CD8-positive, alpha-beta T cell (primary cell): ENCODE measurements at places on chromosomes 16 and 17. TPM values are rescaled to one million over a fixed set of nuclear protein-coding genes. Genes with fewer than 3 reads are reported as not detected.

DNA sequence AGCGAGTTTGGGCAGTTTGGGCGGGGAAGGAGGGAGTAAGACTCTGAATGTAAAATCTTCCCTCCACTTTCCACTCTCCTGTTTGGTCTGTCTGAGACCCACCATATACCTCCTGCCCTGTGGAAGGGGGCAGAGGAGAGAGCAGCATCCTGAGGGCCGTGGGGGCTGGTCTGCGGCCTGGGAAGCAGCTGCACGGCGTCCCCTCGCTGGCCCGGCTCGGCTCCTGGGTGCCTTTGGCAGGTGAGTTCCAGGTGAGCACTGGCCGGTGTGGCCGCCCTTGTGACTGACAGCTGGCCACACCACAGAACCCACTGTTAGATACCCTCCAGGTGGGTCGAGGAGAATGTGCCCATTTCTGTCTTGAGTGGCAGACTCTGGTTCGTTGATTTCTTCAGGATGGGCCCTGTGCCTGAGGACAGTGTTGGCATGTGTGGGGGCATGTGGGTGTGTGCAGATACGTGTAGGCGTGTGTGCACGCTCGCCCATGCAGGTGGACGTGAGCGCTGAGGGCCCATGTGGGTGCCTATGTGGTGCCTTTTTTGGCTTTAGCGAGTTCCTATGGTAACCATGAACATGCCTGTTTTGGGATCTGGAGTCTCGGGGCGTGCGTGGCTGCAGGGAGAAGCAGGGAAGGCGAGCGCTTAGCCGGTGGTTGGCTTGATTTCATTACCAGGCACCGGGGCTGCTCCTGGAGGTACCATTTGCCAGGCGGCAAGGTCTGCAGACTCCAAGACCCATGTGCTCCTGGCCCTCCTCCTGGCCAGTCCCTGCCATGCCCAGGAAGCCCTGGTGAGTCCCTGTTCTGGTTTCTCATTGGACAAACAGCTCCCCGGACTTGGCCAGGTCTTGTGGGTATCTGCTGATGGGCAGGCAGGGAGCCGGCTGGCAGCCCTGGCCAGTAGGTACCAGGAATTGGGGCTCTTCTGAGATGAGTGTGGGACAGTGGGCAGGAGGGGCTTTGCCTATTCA, 12.4 kb downstream of the RAP1GAP2 start:
- no peak for DNase-seq

Gene RAI1
- total RNA-seq = 22.9 TPM

GRCh38 chr17:2814481-2815341, 18.5 kb downstream of the RAP1GAP2 start:
- DNase-seq = peak; percentile 97

- no peak for DNase-seq
These were observed 316.6 kb downstream of the SNX29 start for GRCh38 chr16:12293017-12293618.

Gene SPATA32
- total RNA-seq = 0.22 TPM

GRCh38 chr16:89605186-89605970, 8.1 kb upstream of the DPEP1 start:
- DNase-seq = no peak

Gene SNX20
- 20.1 TPM for total RNA-seq

Gene OTOA
- 0.14 TPM for total RNA-seq

GRCh38 chr16:11391576-11391975, 46.3 kb downstream of the RMI2 start:
- DNase-seq = no peak

GRCh38 chr17:41939693-41940090, 9.3 kb downstream of the ODAD4 start:
- DNase-seq = no peak

Gene KRT37
- not detected for total RNA-seq

GRCh38 chr17:7888184-7888920, at the start of gene CHD3:
TSS of gene CHD3 (plus strand) at chr17:7888789. CDS start at chr17:7889001, 212 bp downstream.
- peak; percentile 25 for DNase-seq

Gene CPHXL2
- total RNA-seq = not detected

Gene TUBG1
- total RNA-seq = 4.9 TPM

DNA sequence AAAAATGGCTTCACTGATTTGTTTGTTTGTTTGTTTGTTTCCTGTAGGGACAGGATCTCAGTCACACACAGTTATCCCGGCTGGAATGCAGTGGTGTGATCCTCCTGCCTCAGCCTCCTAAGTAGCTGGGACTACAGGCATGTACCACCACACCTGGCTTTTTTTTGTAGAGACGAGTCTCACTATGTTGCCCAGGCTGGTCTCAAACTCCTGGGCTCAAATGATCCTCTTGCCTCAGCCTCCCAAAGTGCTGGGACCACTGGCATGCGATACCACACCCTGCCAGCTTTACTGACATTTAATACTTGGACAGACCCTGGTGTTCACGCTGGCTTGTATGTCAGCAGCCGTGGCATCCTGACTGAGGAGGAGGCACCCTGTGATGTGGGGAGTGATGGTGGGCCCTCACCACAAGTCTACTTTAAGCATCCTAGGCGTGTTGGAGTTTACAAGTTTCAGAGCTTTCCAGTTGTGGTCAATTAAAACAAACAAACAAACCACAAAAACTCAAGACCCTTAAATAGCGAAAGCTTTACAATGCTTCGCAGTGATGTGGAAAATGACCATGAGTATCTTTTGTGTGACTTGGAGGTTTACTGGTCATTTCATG, 5.1 kb downstream of the ABCA3 start:
- no peak for DNase-seq

DNA sequence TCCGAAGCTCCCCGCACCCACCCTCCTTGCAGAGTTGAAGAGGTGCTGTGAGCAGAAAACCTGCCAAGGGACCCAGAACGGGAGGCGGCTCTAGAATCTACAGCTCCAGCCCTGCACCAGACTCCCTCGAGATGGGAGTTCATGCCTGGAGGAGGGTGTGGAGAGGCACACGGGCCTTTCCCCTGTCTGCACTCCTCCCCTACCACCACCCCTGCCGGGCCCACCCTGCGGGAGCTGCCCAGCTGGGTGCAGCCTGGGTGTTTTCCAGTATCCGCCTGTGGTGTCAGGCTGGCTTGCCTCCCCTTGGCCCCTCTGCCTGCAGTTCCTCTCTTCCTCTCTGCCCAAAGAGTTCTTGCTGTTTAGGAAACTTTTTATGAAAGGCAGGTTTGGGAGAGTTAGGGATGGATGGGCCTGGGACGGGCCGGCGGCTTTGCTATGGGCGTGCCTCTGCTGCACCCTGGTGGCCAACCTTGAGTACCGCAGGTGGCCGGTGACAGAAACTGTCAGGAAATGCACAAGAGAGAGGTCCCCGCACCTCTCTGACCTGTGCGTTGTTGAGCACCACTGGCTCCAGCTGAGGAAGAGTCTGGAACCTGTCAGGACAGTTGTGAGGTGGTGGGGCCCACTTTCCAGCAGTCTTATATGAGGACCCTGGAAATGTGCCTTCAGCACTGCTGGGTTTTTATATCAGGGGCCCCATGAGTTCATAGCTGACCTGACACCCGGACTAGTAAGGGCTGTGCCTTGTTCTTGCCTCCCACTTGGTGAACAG, 354.1 kb downstream of the SEC14L1 start:
- peak; percentile 52 for DNase-seq

Gene PRKAR1A
- 61.2 TPM for total RNA-seq

- peak; percentile 42 for DNase-seq
These were observed 76.7 kb upstream of the CBX4 start for GRCh38 chr17:79915850-79916430.

DNA sequence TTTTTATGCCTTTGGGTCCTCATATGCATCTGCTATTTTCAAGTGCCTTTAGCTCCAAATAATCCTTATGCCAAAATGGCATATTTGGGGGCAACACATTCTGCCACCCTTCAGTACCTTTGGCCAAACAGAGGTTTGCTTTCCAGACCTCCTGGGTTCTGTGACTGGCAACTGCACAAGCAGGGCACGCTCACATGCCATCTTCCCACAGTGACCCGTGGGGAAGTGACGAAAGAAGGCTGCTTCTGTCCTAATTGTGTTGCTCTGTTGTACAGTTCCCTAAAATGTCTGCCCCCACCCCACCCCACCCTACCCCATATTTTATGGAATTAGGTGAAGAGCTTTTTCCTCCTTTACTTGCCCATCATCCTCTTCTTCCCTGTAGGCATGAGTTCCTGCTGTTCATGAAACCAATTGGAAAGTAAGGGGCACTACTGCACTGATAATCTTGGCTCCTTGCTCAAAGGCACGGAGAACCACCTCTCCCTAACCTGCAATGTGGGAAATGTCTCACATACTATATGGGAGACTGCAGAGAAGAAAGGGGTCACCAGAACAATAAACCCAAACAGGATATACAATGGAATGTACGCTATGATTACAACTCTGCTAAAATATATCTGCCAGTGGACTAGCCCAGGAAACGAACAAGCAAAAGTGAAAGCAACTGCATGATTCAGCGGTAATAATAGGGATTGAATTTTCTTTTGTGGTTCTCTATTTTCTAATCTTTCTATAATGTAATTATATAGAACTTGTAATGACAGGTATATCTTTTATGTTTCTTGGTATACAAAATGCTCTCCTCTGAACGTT, 3.3 kb upstream of the SLFN12L start:
- peak; percentile 76 for DNase-seq

DNA sequence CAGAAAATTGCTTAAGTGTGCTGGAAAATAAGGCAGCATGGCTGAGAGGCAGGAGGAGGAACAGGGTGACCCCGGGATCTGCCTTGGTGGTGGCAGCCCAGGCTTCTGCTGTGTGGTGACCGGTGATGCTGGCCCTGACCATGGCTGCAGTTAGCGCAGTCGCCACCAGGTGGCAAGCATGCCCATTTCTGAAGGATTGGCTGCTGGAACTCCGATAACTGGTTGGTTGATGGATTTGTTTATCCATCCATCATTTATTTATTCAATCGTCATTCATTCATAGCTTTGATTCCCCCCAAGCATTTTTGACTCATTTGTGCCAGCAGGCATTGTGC, 29.1 kb upstream of the ITGA3 start:
- peak; percentile 87 for DNase-seq

GRCh38 chr17:42517516-42517915, 18.5 kb upstream of the NAGLU start:
- DNase-seq = peak; percentile 68

DNA sequence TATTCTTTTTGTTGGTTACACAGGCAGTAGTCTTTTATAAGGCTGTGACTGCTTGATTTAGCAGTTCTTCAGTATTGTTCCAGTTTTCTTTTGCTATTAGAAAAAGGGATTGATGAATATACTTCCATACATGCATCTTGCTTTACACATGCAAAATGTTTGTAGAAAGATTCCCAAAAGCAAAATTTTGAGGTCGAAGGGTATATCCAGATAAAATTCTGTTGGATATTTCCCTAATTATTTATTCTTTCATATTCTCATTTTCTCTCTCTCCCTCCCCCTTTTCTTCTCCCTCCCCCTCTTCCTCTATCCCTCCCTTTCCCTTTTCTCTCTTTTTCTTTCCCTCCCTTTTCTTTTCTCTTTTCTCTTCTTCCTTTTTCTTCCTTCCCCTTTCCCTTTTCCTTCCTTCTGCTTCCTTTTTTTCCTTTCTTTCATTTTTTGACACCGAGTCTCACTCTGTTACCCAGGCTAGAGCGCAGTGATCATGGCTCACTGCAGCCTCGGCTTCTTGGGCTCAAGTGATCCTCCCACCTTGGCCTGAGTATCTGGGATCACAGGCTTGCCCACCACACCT, 46.9 kb upstream of the ADCY7 start:
- no peak for DNase-seq

Gene ADAMTS18
- not detected for total RNA-seq

GRCh38 chr17:54902611-54903010, 2.0 kb downstream of the TOM1L1 start:
- DNase-seq = no peak

DNA sequence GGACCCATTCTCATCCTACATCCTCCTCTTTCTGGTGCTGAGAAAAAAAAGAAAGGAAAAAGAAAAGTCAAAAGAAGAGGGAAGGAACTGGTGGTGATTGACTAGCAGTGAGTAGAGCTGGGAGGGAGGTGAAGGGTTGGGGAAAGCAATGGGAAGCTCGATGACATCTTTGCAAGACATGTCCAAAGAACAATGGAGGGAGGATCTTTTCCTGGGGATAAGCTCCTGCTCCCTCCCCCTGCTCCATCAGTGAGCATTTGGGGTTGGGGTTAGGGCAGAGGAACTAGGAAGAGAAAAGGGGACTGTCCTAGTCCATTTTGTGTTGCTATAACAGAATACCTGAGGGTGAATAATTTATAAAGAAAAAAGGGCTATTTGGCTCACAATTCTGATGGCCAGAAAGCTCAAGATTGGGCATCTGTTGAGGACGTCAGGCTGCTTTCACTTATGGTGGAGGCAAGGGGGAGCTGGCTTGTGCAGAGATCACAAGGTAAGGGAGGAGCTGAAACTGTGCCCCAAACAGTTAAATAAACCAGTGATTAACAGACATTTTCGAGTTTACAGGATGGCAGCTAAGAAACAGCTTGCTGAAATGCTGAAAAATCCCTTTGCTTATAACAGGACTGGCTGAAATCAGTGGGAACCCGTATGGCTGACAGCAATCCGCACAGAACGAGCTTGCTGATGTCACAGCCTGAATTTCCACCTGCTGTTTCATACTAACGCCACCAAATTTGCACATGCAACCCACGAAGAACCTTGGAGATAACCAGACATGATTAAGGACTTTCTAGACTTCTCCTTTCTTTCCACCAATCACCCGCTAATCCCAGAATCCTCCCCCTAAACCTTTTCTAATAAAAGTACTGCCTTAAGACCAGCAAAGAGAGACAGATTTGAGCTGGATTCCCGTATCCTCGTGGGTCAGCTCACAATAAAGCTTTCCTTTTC, 1.6 kb upstream of the ODF4 start:
- no peak for DNase-seq

DNA sequence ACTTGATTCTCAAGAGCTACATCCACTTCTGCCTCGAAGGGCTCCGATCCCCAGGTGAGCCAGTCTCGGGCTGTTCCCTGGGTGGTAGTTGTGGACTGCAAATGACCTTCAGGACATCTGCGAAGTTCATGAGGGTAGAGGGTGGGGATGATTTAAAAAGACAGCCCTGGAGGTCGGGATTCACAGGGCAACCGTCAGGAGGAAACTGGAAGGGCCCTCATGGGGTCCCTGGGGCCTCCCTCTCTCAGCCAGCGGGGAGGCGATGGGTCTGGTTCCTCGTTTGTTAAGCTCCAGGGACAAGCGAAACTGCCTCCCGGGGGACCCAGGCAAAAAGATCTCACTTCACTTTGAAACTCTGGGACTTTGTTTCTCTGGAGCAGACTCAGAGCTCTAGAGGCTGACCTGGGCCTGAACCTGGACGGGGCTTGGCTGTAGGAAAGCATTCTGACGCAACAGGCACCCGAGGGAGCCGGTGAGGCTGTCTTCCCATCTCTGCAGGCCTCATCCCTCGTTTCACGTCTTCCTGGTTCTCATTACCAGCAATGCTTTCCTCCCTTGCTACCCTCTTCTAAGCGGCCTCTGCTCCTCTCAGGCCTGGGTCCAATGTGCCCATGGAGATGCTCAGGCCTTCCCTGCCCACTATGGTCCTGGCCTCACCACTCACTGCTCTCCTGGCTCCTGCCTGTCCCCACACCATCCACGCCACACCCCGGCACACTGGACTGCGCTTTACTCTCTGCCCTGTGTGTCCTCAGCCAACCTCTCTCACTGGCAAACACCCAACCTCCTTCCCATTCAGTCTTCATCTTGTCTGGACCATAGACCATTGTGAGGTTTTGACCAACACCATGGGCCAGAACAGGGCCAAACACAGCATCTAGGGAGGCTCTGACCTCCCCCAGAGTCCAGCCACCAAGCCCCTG, 214.2 kb upstream of the TNRC6C start:
- DNase-seq = no peak

GRCh38 chr17:41917192-41917591, 1.6 kb downstream of the ACLY start:
- no peak for DNase-seq
